ENCODE measurements at places on chromosomes 7 and 10.

GRCh38 chr7:96562966-96563365, 146.7 kb downstream of the SEM1 start:
- DNase-seq = no peak

DNA sequence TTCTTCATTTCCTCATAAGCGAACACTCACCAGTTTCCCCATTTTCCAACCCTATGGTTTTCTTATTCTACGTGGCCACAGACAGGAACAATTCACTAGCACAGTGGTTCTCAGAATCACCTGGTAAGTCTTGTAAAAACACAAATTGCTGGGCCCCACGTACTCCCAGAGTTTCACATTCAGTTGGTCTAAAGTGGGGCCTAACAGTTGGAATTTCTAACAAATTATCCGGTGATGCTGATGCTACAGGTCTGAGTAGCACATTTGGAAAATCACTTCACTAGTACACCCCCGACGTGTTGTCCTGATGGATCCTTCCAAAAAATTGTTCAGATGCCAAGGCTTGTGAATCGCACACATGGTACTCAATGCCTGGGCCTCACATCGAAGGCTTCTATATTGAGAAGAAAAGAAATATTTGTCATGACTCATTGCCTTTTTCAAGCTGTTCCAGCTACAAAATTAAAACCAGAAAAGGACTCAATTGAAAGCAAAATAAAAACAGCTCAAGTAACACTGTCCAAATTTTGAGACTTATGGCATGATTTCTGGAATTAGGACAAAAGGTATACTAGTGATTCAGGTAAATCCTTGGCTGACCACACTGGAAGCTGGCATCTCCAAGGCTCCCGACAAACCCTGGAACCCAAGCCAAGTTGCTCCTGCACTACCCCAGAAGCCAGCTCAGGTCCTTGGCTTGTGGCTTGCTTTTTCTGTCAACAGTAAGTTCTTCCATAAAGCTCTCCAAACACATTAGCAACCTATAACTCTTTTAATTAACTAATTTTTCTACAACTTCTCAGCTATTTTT, 12.9 kb upstream of the VIM start:
- no peak for DNase-seq

GRCh38 chr7:135317676-135318325, 84.2 kb downstream of the STRA8 start:
- no peak for DNase-seq

DNA sequence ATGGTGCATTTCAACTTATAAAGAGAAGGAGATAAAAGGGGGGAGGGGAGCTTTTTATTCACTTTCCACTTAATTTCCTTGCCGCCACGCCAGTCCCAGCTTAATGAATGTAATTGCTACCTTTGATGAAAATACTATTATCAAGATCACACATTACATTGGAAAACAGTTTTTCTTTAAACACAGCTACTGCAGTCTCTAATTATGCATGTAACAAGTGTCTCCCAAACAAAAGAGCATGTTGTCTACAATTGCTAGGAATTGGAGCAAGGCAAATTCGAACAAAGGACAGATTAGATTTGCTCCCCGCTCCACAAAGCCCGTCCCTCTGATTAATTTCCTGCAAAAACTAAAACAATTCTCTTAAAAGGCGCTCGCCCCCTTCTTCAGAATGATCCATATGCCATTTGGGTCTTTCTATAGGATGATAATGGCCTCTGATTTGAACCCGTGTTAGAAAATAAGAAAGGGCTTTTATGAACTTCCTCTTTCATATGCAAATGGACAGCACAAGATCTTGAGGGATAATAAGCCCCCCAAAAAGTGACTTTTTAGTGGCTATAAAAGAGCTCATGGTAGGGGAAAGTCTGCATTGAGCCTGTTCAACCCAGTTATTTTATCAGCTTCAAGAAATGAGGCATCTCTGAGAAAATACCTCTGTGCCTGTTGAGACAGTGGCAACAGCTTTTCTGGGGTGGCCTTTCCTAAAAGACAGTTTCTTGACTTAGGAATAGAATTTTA, 60.6 kb downstream of the ACADSB start:
- no peak for DNase-seq

DNA sequence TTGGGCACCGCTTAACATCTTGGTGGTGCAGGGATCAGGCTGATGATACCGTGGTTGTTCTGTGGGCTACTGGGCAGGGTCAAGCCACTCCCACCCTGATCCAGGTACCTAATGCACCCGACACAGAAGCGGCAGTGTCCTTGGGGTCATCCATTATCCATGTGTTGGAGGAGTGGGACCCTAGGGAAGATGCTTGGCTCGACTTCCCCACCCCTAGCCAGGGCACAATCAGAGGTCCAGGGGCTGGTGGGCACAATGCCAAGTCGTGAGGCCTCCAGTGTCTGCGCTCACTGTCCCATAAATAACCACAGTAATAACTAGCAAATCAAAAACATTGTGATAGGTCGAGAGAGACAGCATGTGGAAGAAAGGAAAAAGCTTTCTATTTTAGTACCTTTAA, 37.7 kb downstream of the HTRA1 start:
- DNase-seq = no peak

GRCh38 chr10:24292304-24293293, 83.7 kb downstream of the KIAA1217 start:
- no peak for DNase-seq

GRCh38 chr10:26890956-26891355, 30.2 kb upstream of the ABI1 start:
- no peak for DNase-seq

DNA sequence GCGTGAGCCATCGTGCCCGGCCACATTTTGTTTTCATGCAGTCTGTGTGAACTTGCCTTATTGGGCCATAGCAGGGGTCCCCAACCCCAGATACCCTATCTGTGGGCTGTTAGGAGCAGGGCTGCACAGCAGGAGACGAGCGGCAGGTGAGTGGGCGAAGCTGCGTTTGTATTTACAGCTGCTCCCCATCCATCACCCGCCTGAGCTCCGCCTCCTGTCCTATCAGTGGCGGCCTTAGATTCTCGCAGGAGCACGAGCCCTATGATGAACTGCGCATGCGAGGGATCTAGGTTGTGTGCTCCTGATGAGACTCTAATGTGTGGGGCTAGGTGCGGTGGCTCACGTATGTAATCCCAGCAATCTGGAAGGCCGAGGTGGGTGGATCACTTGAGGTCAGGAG, 293.9 kb downstream of the CAMK1D start:
- no peak for DNase-seq

GRCh38 chr10:61063034-61063433, 119.0 kb upstream of the RHOBTB1 start:
- no peak for DNase-seq

GRCh38 chr7:12583176-12583575, 12.7 kb downstream of the SCIN start:
- no peak for DNase-seq

DNA sequence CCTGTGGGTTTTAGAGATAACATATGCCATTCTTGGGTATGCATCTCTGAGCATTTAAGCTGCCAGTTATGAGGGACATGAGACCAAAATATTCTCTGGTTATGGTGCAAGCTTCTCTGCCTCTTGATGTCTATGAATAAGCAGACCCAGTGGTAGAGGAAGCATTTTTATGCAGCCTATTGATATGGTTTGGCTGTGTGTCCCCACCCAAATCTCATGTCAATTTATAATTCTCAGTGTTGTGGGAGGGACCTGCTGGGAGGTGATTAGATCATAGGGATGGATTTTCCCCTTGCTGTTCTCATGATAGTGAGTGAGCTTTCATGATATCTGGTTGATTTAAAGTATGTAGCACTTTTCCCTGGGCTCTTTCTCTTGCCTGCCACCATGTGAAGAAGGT, 187.2 kb downstream of the ARHGAP12 start:
- DNase-seq = no peak

DNA sequence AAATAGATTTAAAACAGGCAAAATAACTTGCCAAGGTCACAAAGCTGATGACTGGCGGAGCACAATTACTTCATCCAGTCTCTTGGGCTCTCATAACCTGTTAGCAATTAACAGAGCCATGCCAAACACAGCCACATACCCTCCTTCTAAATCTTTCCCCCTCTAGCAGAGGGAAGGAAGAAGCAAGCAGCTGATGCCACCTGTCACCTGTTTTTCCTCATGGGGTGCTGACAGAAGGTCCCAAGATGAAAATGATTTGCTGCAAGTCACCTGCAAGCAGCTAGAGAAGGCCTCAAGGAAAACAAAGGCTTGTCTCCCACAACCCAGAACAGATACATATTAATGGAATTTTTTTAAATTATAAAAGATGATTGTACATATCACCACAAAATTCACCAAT, 117.8 kb downstream of the GFRA1 start:
- DNase-seq = no peak

DNA sequence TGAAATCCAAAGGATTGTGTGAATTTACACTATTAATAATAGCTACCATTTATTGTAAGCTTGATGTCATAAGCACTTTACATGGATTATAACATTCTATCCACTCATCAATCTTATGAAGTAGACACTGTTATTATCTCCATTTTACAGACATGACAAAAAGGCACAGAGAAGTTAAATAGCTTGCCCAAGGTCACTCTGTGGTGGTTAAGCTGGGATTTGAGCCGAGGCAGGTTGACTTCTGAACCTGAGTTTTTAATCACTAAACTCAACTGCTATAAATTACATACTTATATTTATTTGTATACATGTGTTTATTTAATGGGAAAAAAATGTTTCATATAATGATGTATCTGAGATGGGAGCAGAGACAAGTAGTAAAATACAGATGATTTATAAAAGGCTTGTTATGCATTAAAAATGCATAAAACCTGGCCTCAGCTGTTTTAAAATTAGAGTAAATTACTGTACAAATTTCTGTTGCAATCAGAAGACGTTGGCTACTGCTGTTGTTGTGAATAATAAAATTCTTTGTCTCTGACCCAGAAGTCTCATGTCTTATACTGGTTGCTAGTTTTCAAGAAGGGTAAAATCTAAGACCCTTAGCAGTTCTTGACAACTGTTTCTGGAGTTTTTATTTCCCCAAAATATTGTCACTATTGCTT, 61.1 kb upstream of the CALD1 start:
- no peak for DNase-seq

- no peak for DNase-seq
Observed at GRCh38 chr10:51048792-51049191, 25.5 kb upstream of the PRKG1 start.

DNA sequence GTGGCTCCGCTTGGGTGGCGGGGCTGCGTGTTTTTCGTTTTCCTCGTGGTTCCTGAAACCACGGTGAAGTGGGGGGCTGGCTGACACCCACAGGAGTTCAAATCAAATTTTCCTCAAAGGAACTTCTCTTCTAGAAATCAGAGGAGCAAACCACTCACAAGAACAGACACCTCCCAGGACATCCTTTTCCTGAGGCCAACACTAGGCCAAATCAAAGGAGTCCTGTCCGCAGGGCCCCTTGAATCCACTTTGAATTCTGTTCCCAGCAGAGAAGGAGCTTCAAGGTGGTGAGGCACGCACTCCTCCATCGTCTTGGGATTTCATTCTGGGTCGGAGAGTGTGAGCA, 29.9 kb upstream of the ZNF273 start:
- no peak for DNase-seq

DNA sequence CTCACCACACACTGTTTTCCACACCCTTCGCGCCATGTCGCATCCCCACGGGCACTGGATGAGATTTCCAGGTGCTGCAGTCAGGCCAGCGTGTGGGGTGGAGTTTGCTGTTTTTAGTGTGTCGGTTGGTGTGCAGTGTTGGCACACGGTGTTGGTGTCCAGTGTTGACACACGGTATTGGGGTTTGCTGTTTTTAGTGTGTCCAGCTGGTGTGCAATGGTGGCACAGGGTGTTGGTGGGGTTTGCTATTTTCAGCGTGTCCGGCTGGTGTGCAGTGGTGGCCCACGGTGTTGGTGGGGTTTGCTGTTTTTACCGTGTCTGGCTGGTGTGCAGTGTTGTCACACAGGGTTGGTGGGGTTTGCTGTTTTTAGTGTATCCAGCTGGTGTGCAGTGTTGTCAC, 20.1 kb upstream of the PRKAR1B start:
- no peak for DNase-seq

GRCh38 chr7:105854498-105854897, 21.9 kb downstream of the ATXN7L1 start:
- no peak for DNase-seq

- no peak for DNase-seq
Observed at GRCh38 chr10:63713191-63714144, 192.3 kb downstream of the REEP3 start.

DNA sequence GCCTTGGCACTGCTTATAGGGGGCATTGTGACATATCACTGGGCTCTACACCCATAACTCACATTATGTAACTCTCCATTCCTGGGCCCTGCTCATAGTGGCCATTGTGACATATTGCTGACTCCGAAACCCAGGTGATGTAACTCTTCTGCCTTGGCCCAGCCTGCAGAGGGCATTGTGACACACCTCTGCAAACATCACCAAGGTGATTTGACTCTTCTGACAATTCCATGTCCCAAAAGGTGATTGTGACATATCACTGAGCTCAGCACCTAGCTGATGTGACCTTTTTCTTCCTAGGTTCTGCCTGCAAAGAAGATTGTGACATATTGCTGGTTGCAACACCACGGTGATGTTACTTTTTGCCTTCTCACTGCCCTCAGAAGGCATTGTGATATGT, 36.5 kb upstream of the ZNF680 start:
- DNase-seq = no peak

DNA sequence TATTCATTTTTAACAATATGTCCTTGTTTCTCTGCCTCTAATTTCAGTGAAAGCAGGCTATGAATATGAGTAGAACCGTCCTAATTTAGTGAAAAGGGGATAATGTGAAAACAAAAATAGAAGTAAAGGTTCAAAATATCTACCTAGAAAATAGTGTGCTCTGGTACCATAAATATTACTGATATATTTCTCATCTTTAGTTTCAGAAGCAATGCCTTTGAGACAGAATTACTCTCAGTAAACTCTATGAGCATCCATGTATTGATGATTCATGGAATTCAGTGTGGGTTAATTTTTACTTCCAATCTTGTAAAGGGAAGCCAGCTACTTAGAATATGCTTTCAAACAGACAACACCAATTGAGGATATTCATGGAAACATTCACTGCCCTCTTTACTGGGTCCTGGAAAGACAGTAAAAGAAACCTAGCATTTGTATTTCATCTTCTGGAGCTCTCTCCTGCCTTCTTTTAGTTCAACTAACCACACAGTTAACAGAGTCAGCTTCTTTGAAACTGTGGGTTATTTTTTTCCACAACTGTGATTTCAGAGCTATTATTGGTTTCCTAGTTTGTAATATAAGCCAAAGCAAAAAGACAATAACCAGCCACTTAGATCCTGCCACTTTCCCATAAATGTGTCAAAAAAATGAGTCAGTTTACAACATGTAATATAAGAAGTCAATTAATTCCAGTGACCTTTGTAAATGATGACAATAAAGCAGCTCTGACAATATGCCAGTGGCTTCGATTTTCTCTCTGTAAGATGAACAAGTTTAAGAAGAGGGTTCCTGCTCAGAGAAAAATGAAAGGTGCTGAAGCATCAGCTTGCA, 1.7 kb downstream of the LRRN3 start:
- no peak for DNase-seq

- DNase-seq = no peak
Observed at GRCh38 chr7:48360574-48360973, 189.3 kb downstream of the ABCA13 start.

DNA sequence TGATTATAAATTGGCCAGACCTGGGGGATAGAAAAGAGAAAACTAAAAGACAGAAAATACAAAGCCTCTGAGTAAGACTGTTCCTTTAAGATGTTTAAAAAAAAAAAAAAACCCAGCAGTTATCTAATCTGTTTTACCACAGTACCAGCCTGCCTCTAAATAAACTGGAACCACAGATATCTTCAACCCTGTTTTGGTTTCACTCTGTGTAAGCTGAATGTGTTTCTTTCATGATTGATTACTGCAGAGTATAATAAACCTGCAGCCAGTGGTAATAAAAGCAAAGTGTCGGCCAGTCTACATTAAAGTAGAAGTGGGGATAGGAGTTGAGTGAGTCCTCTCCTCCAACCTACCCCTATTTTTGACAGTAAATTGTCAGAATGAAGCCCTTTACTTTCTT, 40.6 kb downstream of the MGAM2 start:
- DNase-seq = no peak

Measured in stimulated activated naive CD4-positive, alpha-beta T cell treated with Interleukin-2 at 50 U/mL for 16 hours (primary cell).